ENCODE measurements at places on chromosomes 2 and 18.

DNA sequence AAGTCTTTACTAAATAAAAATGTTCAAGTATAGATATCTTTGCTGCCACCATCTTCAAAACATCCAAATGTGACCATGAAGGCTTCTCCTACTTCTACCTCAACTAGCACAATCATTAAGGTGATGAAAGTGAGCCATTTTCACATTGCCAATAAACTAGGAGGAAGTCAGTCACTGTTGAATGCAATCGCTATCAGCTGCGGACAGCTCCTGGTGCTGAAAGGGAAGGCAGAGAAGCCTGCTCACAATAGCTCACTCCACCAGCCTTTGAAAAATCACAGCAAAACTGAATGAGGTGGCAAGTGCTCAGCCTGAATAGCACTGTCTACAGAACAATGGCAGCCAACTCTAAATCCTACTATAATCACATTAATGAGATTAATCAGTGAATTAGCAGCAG is 2.2 kb downstream of the MYT1L start:
- H3K4me3 ChIP-seq: no peak overlapping the region
- no peaks in the 10 kb centered on the region for H3K4me1 ChIP-seq
- H3K36me3 ChIP-seq: no peaks in the 10 kb centered on the region
- no peak for DNase-seq

DNA sequence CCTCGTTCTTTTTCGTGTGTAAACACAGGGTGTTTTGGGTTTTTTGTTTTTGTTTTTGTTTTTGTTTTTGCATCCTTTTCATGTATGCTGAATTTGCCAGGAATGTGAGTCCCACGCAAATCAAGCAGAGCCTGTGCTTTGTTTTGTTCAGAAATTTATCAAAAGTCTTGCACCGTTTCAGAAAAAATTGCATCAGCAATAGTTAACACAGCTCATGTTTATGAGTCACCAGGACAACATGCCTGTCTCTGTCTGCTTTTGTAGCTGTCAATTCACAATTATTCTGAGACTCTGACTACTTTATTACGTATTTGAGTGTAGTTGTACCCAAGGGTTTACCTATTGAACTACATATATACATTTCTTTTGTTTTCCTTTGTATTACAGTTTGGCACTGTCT is 38.3 kb downstream of the MRPL44 start:
- H3K36me3 ChIP-seq: peaks cover 3% of the 10 kb centered on the region
- no peak overlapping the region for H3K27ac ChIP-seq
- DNase-seq: no peak
- no peak overlapping the region for H3K4me3 ChIP-seq
- H3K4me1 ChIP-seq: no peaks in the 10 kb centered on the region
- H3K27me3 ChIP-seq: no peaks in the 10 kb centered on the region

- H3K4me1 ChIP-seq: no peaks in the 10 kb centered on the region
- H3K36me3 ChIP-seq: no peaks in the 10 kb centered on the region
- no peak overlapping the region for H3K27ac ChIP-seq
- H3K4me3 ChIP-seq: no peak overlapping the region
Measured at GRCh38 chr2:88110830-88111229, 17.0 kb downstream of the FABP1 start.

DNA sequence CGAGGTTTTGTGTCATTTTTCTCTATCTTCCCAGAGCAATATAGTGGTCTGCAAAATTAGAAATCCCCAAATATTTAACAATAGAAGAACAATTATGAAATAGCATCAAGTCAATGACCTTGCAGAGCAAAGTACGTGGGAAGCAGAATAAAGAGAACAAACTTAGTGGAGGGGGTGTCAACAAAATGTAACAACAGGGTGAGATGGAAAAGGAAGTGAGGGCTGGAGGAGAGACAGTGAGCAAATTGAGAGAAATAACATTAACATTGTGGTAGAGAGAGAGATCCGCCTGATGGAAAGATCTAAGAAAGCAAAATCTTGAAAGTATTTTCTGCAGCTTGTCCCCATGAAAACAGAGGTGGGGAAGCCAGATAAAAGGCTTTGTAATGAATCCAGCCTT is 23.4 kb downstream of the ARHGAP15 start:
- no peak overlapping the region for H3K4me3 ChIP-seq
- H3K36me3 ChIP-seq: peaks cover 9% of the 10 kb centered on the region
- peaks cover 37% of the 10 kb centered on the region for H3K4me1 ChIP-seq
- peak overlapping the region; percentile 4 for H3K27ac ChIP-seq

GRCh38 chr2:212730994-212731393 is 192.4 kb upstream of the ERBB4 start:
- no peak overlapping the region for H3K4me3 ChIP-seq
- H3K4me1 ChIP-seq: no peaks in the 10 kb centered on the region
- no peaks in the 10 kb centered on the region for H3K36me3 ChIP-seq
- no peaks in the 10 kb centered on the region for H3K27me3 ChIP-seq
- no peak overlapping the region for H3K27ac ChIP-seq
- DNase-seq: no peak

DNA sequence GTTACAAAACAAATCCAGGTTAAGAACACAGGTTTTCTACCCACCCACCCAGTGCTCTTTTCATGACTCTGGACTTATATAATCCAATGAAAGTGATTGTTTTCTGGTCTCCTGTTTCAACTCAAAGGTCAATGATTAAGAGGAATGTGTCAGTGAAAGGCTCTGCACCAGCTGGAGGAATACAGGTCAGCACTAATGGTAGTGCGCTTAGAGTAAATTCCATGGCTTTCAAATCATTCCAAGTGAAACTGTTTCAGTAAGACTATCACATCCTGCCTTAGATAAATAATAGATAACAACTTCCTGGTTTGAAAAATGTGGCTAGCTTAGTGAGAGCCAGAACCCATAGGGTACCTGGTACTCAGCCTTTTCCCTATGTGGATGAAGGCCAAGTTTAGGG is 47.8 kb downstream of the SLC9A4 start:
- peaks cover 34% of the 10 kb centered on the region for H3K4me1 ChIP-seq
- peaks cover 6% of the 10 kb centered on the region for H3K27me3 ChIP-seq
- DNase-seq: no peak
- H3K36me3 ChIP-seq: no peaks in the 10 kb centered on the region

DNA sequence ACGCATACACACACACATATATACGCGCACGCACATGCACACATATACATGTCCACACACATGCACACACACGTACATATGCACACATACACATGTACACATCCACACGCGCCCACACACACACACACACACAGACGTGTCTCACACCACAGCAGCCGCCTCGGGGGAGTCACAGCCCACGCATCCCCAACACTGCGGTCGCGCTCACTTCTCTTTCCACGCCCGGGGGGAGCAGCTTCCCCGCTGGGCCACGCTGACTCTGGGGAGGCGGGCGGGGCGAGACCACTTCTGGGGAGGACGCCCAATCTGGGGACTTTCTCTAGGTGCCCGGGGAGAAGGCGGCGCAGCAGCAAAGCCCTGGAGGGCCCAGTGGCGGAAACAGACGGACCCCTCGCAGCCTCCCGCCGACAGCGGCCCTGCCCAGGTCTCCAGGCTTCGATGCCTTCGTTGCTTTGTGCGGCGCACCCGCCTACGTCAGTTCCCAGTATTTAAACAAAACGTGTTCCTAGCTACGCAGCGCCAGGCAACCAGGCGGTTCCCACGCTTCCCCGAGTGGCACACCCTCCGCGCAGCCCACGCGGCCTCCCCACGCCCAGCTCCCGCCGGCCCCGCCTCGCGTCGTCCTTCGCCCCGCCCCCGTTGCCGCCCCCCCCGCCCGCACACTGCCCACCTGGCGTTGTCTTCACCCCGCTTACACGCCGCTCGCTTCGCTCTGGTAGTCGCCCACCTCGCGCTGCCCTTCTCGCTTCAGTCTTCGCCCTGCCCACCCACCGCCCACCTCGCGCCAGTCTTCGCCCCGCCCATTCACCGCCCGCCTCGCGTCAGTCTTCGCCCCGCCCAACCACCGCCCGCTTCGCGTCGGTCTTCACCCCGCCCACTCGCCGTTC is 810 bp upstream of the RBFA start:
- H3K27ac ChIP-seq: peak overlapping the region; percentile 96
- DNase-seq: peak; percentile 75
- peaks cover 22% of the 10 kb centered on the region for H3K4me1 ChIP-seq
- H3K4me3 ChIP-seq: peak overlapping the region; percentile 82
- peaks cover 29% of the 10 kb centered on the region for H3K36me3 ChIP-seq

DNA sequence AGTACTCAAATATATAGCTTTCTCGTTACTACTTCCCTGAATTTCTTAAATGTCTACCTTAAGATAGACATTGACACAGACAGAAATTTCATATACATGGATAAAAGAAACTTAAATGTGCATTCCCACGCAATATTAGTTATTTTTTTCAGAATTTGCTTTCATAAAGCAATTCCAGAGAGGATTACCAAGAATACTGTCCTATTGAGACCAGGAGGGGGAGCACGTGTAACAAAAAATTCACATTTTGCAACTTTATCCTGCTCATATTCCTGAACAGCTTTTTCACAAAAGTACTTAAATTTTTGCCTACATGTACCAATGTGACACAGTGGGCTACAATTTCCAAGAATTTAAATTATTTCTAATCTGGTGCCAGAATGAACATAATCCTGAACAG is 30.7 kb upstream of the ERCC3 start:
- H3K4me1 ChIP-seq: no peaks in the 10 kb centered on the region
- no peak overlapping the region for H3K27ac ChIP-seq
- H3K36me3 ChIP-seq: peaks cover 61% of the 10 kb centered on the region
- DNase-seq: no peak

Measured in effector memory CD8-positive, alpha-beta T cell (primary cell).